Spleen (tissue), 13 donors: ENCODE measurements at places on chromosomes 11 and 22.
A peak's percentile ranks its signal among the peaks of the same experiment; 100 is the strongest.

DNA sequence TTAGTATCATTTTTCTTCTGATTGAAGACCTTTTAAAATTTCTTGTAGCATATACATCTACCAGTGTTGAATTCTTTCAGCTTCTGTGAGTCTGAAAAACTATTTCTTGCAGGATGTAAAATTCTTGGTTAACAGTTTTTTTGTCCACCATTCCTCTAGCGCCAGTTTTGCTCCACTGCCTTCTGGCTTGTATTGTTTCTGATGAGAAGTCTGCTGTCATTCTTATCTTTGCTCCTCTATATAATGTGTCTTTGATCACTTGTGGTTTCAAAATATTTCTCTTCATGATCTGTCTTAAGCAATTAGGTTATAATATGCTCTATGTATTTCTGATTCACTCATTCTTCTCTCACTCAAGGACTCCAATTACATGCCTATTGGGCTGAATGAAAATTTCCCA, 152.3 kb downstream of the INSC start:
- DNase-seq, result no peak

DNA sequence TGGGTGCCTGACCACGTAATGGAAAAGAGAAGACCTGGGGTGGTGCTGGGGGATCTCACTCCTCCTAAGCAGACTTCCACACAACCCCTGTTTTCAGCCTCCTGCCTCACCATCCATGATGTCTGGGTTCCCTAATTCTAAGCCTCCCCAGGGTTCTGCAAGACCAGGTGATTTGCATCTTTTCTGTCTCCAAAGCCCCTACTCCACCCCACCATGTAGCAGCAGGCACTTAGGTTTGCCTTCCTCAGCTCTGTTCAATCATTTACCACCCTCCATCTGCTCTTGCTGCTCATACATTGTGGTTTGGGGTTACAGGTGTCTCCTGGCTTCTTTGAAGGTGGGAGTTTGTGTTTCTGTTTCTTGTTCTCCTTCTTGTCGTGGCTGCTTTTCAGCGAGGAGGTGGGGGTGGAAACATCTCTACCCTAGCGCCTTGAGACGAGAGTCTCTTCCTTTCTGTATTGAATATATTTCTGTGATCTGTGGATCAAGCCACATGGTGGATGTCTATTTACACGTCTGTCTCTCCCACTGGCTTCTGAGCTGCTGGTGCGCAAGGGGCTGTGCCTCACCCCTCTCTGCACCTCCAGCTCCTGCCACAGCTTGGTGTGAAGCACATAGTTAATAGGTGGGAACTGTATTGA, 6.6 kb upstream of the SSTR3 start:
- DNase-seq, result peak; percentile 78

DNA sequence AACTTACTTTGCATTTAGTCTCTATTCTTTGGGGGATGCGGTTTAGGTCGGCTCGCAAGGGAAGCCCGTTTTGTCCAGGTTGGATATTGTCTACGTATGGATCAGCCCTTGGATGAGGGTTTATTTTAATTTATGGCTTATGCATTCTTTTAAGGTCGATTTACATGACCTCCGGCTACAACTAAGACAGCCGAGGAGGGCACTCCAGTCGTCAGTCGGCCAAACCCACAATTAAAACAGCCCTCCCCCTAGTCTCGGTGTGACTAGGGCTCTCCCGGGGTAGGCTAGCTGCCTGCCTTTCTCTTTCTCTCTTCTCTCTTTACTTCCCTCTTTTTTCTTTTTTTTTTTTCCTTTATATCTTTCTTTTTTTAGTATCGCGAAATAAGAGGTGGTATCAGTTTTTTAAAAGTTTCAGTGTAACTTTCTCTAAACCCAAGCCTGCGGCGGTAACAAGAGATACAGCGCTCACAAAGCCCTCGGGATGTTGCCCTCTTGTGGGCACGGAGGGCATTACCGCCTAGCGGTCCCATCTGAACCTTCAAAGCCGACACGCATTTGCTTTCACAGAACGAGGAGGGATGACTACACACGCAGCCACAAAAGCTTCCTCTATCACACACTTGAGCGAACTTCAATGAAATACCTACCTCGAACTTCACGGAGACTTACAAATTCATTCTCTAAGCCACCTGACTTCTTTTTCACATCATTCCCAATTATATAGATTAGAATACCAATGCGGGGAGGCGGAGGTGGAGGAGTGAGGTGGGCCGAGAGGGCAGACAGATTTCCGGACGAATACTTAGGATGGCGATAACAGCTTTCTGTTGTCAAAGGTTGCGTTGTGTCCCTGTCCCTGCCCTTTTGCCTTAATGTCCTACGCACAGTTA, 132.3 kb upstream of the C11orf58 start:
- DNase-seq, result peak; percentile 92

- no peak for DNase-seq
Measured at GRCh38 chr11:72085621-72086351, 5.1 kb downstream of the LRRC51 start.

DNA sequence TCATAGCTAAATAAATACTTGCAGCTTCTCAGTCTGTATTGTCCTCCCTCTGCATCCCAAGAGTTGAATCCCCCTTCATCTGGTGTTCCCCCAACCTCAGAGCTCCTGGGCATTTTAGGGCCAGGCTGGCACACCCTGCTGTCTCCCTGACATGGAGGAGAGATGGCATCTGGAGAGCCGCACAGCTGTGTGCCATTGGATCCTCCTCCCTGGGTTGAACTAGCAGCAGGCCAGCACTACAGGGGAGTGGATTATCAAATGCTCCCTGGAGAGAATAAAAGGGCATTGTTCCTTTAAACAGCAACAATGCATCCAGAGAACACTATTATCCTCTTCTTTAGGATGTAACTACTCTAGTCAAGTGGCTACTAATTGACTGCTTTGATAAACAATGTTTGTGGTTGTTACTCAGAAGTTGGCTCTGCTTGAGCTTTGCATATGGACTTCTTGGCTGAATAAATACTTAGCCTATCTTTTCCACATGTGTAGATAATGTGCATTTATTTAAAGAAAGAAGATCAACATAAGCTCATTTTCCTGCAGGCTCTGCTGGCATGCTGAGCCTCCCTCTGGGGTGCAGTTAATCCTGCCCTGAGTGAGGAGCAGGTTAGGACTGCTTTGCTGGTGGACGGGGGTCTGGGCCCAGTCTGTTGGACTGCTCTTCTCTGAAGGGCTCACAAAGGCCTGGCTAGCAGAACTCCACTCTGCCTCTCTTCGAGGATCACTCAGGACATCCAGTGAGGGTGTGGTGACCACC, 897.2 kb downstream of the TBC1D22A start:
- no peak for DNase-seq

DNA sequence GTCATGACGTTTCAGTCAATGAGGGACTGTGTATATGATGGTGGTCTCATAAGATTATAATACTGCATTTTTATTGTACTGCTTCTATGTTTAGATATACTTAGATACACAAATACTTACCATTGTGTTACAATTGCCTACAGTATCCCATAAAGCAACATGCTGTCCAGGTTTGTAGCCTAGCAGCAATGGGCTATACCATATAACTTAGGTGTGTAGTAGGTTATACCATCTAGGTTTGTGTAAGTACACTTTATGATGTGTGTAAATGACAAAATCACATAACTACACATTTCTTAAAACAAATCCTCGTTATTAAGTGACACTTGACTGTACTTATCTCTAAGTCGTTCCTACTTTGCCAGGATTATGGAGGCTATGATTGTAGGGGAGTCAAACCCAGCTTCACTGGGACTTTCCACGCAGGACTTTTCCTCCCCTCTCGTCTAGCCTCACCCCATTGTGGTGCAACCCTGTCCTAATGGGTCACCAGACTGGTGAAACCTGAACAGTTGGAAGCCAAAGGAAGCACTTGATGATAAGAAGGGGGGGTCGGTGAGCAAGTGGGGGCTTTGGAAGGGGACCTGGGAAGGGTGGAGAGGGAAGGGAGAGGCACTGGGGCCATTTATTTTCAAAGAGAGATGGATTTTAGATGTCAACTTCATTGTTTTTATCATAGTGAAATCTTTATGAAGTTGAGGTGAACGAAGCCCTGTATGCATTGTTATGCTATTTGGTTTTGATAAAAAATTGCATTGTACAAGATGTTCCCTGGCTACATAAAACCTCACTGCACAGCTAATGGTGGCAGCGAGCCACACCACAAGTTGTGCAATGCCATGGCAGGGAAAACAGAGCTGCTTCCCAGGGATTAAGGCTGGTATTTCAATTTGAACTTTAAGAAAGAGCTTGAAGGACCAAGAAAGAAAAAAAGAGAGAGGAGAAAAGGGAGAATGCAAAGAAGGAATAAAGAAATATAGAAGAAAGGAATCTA, 129.1 kb downstream of the EHF start:
- no peak for DNase-seq

GRCh38 chr22:40175611-40176244, 2.0 kb upstream of the TNRC6B start:
- DNase-seq, result no peak

- DNase-seq, result no peak
Measured at GRCh38 chr11:35579557-35580396, 38.5 kb upstream of the FJX1 start.

- no peak for DNase-seq
Measured at GRCh38 chr11:77406396-77406795, 67.5 kb downstream of the PAK1 start.

DNA sequence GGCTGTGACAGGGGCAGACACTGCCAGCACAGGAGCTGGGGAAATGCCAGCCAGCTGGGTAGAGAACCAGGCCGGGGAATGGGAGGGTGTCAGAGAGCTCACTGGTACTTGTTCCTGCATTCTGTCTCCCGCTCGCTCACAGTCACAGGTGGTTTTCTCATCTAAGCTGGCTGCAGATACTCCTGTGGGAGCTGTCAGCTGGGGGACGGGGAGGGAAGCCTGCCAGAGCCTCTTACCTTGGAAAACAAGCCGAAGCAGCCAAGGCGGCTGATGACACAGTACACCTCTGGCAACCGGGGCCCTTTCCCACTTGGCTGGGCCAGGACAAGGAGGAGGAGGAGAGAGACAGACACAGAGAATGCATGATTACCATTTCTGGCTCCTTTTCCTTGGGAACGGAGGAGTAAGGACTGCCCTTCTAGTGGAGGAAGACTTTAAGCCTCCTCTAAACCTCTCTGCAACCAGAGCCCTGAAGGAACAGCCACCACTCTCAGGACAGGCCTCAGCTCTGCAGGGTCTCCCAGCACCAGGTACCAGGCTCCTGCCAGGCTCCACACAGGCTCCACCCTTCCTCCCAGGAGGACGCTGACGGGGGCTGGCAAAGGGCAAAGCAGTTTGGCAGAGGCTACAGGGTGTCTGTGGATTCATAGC, 25.1 kb downstream of the RPL27A start:
- DNase-seq, result no peak

GRCh38 chr22:39276440-39277141, 31.8 kb upstream of the PDGFB start:
- DNase-seq, result no peak

DNA sequence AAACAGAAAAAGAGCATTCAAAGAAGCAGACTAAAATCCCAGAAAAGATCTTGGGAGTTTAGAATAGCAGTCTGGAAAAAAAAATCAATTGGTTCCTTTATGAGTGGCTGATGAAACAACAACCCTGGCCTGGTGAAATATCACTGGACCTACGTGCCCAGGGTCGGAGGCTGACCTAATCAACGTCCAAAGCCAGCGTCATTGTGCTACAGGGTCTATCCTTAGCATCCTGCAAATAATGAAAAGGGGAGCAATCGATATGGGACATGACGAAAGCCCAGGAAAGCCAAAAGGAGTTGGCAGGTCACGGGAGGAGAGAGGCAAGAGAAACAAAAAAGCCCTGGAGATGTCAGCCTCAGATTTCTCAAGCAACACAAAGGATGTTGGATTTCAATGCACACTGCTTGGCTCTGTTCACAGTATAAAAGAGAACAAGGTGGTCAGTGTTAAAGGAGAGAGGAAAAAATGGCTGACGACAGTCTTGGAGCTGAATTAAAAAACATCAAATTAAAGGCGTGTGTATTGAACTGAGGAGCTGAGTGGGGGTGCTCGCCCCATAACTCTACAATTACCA, 148.8 kb downstream of the BLID start:
- no peak for DNase-seq

- DNase-seq, result no peak
Measured at GRCh38 chr11:9529334-9529650, 44.2 kb upstream of the WEE1 start.

- DNase-seq, result no peak
Measured at GRCh38 chr11:223026-223789, 12.9 kb downstream of the SIRT3 start.

DNA sequence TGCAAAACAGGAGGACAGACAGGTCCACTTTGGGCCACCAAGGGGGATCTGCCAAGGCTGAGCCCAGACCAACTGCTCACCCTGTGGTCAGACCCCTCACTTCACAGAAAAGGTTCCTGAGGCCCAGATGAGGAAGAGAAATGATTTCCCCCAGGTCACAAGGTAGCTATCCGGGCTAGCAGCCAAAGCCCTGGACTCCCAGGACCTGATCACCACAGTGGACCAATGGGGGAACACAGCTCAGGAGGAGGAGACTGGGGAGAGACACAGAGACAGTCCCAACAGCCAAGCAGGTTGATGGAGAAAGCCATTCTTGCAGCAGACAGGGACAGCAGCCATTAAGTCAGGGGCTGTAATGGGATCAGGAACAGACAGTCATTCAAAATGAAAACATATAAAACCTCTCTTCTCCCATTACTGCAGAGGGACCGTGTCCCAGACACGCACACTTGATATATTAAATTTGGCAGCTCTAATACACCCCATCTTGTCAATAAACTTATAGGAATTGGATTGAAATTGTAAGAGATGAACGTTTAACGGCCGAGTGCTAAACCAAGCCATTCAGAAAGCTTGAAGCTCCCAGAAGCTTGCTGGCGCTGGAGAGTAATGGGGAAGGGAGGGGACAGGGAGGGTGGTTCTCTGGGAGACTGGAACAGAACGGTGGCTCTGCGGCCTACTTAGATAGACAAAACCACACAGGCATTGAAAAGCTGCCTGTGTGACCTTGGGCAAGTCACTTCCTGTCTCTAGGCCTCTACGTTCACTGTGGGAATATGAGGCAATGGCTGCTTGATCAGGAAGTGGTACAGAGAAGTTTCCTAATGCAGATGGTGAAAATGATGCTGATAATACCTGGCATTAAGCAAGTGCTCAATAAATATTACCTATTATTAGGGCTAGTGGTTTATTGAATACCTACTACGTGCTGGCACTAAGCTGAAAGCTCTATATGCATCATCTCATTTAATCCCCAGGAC, 16.0 kb downstream of the ZMAT5 start:
- no peak for DNase-seq

DNA sequence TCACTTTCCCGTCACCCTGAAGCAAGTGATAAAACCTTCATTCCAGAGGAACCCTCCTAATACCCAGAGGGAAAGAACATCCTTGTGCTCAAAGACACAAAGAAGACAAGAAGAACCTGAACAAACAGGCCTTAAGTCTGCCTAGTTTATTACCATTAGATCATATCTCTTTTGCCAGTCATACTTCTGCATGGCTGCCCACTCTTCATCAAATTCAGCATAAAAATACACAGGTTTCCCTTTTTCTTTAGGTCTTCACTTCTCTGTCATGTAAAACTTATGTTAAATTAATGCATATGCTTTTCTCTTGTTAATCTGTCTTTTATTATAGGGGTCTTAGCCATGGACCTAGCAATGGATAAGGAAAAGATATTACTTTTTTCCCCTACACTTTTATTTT, 459.7 kb downstream of the DLG2 start:
- no peak for DNase-seq

GRCh38 chr11:88312628-88313027, 24.9 kb downstream of the CTSC start:
- DNase-seq, result no peak

- DNase-seq, result no peak
Measured at GRCh38 chr11:129214710-129215295, 22.7 kb upstream of the ARHGAP32 start.
